Stimulated activated CD4-positive, alpha-beta T cell treated with anti-CD3 and anti-CD28 coated beads, Interleukin-15, amount 100 ng/mL, for 1 hour (primary cell): ENCODE measurements at places on chromosomes 4 and X.

DNA sequence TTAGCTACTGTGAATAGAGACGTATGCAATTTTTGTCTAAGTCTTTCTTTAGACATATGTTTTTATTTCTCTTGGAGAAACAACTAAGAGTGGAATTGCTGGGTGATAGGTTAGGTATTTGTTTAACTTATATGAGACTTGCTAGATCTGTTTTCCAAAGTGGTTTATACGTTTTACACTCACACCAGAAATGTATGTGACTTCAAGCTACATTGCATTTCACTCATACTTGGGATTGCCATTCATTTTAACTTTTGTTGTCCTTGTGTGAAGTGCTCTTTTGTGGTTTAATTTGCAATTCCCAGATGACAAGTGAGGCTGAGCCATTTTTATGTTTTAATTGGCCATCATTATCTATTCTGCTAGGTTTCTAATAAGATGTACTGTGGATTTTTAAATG is 817.2 kb downstream of the GLUD2 start:
- no peak for DNase-seq

- no peak for DNase-seq
Measured at GRCh38 chr4:81257021-81257420, 42.0 kb upstream of the PRKG2 start.

DNA sequence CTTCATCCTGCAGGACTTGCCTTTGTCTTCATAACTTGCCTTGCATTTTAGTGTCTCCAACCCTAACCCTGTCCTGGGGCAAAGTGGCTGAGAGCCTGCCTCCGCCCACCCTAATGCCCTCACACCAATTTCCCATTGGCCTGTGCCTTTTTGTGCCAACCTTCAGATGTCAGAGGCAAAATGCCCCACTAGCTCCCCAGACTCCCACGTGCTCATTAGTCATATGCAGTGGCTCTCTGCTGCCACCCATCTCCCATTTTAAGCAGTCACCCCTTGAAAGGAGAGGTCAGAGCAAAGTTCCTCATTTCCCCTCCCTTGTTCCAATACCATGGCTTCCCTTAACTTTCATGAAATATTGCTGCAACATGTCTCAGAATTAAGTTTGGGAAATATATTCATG is 74.8 kb upstream of the PASD1 start:
- DNase-seq = no peak

DNA sequence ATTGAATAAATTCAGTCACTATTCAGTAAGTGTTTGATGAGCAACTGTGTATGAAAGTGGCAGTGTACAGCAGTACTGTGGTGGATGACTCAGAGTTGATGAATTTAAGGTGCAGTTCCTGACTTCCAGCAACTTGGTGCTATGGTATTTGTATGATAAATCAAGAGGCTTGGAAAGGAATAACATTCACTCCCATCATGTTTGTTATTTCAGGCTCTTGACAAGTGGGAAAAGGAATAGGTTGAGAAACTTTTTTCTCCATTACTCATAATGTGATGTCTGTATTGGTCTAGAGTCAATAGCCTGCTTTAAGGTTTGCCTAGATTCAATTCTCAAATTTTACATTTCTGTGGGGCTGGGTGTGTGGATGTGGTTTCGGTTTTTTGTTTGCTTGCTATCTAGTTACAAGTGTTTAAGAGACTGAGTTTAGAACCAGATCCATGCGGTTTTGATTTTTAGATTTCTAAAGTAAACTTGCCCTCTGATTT is 35.1 kb upstream of the CYP2U1 start:
- DNase-seq = no peak

DNA sequence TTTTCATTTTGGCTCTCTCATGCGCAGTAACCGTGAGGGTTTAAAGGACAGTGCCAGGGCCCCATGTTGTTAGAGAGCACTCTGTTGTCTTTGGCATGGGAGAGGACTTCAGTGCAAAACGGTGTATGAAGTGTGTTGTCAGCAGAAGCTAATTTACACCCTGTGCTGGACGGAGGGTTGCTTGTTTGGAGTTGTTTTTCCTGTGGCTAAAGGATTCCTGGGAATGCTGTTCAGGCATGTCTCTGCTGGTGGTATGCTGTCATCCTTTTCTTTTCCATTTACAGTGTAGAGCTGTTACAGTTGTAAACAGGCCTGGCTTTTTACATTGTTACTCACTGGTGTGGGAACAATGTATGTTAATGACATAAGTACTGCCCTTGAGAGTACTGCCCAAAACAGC is 206.3 kb downstream of the CBR4 start:
- DNase-seq = no peak

- no peak for DNase-seq
Measured at GRCh38 chr4:150206954-150207353, 128.7 kb downstream of the DCLK2 start.

DNA sequence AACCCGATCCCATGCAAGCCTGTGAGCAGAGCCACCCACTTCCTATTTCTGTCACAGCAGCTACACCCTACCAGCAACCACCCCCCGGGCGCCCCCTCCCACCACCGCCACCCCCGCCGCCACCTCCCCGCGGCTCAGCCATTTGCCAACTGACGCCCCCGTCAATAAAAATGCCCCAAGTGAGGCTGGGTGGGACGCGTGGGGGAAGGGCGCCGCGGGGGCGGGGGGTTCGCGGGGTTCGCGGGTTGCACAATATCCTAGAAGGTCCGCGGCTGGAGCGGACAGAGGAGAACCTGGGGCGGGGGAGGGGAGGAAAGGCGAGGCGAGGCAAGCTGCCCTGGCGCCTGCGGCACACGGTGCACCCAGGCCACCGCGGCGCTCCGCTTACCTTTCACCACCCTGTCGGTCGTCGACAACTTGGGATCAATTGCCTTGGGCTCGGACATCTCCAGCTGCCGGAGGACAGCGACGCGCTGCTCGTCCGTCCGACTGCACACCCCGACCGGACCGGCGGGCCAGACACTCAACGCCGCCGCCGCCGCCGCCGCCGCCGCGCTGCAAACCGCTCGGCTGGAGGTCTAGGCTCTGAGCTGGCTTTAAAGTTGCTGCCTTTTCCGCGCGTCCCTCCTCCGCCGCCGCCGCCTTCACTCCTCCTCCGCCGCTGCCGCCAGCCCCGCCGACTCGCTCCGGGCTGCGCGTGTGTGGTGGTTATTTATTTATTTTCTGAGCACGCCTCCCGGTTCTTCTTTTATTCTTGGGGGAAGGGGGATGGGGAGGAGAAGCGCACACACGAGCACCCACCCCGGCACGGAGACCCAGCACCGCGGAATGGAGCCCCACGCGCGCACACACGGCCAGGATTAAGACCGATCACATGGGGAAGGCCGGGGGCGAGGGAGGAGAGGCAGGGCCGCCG is 717 bp downstream of the PPP3CA start:
- peak; percentile 37 for DNase-seq

GRCh38 chr4:138977524-138977923 is 38.1 kb upstream of the NOCT start:
- no peak for DNase-seq

- no peak for DNase-seq
Measured at GRCh38 chr4:25860586-25861279, 2.1 kb downstream of the SEL1L3 start.

DNA sequence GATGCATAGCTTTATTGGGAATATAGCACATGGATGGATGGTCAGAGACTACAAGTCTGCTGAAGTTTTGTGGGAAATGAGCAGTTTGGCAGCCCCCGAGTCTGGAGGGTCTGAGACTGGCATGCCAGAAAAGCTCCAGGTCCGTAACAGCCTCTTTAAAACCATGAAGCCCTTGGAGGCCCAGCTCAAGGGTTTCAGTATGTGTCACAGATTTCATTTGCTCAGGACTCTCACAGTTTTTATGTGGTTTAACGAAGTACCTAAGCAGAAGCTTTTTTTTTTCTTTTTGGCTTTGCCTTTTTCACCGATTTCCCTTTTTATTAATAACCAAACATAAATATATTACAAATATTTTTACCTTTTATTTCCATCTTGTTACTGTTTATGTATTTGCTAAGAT is 30.6 kb upstream of the TMEM184C start:
- no peak for DNase-seq
